ENCODE measurements at places on chromosomes 13 and 19.

GRCh38 chr19:2127758-2128157 is 23.6 kb downstream of the AP3D1 start:
- DNase-seq = no peak

GRCh38 chr19:4186087-4186993 is 3.9 kb downstream of the ANKRD24 start:
- peak; percentile 64 for DNase-seq

GRCh38 chr13:80006940-80007339 is 334.0 kb downstream of the SPRY2 start:
- no peak for DNase-seq

- DNase-seq = no peak
These were observed 930.5 kb upstream of the SLC10A2 start for GRCh38 chr13:103996733-103997132.

GRCh38 chr19:21134934-21135366 is 6.9 kb upstream of the ZNF431 start:
- DNase-seq = no peak

DNA sequence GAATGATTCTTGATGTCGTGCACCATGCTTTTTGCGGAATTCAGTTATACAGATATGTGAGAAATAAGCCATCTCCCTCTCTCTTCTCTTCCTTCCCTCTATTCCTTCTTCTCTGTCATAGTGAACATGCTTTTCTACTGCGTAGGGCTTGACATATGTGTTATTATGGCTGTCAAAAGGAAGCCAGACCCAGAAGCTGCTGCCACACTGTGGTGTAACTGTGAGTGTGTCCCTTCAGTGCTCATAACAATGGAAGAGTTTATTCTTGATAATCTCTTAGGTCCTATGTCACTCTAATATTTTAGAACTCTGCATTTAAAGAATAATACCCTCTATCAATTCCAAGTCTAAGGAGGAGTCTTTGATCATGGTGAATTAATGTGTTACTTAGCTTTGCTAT is 208.9 kb upstream of the TMTC4 start:
- no peak for DNase-seq

DNA sequence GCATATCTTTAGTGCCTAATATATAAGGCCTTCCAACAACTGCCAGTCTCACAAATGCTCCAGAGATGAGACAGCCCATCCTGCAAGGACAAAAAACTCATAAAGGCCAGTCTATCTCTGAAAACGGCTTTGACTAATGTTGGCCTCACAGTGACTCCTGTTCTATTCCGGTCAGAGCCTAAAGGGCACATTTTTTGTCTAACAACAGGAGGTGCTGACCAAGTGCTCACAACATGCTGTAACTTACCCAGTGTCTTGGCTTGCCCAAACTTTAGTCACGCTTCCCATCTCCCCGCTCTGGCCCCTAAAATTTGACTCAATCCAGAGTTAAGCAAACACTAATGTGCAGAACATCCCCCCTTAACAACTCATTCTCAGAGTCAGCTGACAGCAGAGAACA is 1411.2 kb upstream of the MIR17HG start:
- DNase-seq = no peak

GRCh38 chr19:34461375-34462100 is 20.0 kb upstream of the WTIP start:
- no peak for DNase-seq

- DNase-seq = no peak
These were observed 63.9 kb downstream of the POSTN start for GRCh38 chr13:37534676-37535075.

- DNase-seq = peak; percentile 12
These were observed 20.6 kb downstream of the FFAR2 start for GRCh38 chr19:35468637-35469036.

DNA sequence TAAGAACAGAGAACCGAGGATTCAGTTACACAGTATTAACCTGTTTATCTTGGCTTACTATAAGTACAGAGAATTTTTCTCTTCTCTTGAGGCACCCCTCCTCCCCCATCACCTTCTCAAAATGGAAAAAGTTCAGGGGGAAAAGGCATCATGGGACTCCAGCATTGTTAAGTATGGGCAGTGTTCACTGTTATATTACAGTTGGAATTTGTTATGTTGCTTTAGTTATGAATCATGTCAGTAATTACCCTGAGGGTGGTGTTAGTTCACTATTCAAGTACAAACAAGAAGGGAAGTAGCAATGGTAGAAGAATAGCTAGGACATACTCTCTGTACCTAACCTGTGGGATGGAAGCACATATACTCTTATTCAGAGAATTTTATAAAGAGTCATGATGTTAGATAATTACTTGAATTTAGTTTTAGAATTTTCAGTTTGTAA is 12.0 kb downstream of the LPAR6 start:
- DNase-seq = no peak

DNA sequence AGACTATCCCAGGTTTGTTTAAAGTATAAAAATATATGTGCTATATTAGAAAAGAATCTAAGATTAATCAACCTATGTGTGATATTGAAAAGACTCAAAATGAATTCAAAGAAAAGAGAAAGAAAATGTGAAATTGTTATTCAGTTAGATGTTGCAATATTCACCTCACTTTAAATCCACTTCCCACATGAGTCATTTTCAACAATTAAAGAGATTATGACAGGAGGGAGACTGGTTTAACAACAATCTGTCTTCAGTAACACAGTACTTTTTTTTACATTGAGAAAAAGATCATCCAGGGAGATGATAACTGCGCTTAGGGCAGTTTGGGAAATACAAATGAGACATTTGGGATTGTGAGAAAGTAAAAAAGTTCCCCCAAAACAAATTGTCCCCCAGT is 1246.2 kb downstream of the SLITRK1 start:
- DNase-seq = no peak

- DNase-seq = no peak
These were observed 362.4 kb downstream of the KCTD12 start for GRCh38 chr13:76523740-76524340.

DNA sequence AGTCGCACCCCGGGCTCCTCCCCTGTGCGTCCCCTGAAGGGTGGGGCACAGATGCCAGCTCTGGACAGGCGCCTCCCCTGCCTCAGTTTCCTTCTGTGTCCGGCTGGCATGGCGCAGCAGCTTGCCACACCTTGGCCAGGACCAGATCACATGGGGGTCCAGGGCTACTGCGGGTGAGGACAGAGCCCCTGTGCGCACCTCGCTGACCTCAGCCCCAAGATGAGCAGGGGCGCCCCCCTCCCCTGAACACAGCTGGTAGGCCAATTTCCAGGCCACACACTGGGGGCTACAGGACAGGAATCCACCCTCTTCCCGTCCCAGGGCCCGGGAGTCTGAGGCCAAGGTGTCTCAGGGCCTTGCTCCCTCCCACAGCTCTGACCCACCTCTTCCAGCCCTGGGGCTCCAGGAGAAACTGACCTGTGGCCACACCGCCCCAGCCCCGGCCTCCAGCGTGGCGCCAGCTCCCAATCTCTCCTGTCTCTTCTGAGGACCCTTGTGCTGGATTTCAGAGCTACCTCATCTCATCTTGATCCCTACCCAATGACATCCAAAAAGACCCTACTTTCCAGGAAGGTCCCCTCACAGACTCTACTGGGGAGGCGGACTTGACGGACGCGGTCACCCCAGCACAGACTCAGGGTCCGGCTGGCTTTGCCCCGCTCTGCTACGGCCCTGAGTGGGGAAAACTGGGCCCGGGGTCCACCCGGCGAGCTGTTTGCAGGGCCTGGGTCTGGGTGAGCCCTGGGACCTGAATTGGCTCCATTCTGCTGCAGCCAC is 28.2 kb downstream of the SBNO2 start:
- no peak for DNase-seq

DNA sequence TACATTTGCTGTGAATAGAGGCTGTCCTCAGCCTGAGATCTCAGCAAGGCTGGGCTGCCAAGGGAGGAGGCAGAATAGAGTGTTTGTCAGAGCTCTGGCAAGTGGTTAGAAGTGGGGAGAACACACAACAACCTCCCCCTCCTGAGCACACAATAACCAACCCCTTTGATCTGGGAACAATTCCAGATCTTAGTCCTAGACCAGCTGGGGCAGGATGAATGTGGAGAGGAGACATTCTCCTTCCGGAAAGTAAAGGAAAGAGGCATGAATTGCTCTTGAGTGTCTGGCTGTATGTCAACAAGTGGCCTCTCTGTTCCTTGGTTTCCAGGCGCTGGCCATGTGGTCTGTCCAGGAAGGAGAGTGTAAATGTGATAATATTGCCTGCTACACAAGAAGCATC is 114.9 kb upstream of the TMTC4 start:
- DNase-seq = no peak

DNA sequence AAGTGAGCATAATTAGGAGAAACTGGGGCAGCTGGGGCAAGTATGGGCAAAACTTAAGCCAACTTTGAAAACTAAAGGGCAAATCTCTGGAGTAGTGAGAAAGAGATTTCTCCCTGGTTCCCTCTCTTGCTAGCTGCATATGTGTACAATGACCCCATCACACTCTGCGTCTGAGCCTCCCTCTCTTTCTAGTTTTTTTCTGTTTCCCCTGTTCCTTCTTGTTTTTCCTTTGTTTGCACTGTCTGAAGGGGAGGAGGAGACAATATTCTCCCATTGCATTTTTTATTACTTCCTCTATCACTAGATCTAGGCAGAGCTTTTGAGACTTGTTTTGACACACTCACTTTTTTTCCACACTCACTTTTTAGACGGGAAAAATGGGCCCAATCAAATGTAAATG is 11.2 kb upstream of the CLDN10 start:
- no peak for DNase-seq

DNA sequence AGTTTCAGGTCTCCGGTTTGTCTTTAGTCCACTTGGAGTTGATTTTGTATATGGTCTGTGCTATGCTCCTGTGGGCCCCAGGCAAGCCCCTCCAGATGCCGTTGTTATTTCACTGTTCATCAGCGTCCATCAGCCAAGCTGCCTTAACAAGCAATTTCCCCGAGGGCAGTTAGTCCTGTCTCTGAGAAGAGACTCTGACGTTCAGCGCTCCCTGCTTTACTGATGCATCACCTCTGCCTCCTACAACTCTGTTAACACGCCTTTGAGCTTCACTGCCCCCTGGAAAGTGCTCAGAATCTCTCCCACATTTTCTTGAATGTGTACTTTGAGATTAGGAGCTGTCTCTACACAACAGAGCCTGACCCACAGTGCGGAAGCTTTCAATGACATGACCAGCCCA is 41.8 kb upstream of the UBAC2 start:
- no peak for DNase-seq

GRCh38 chr13:27556109-27556508 is 64.2 kb downstream of the LNX2 start:
- no peak for DNase-seq

- no peak for DNase-seq
These were observed at the start of gene SLITRK5 for GRCh38 chr13:87671031-87671752. TSS of gene SLITRK5 (plus strand) at chr13:87671371. CDS start at chr13:87675389, 4,018 bp downstream.

- no peak for DNase-seq
These were observed 4.9 kb downstream of the CCDC122 start for GRCh38 chr13:43874504-43875092.

DNA sequence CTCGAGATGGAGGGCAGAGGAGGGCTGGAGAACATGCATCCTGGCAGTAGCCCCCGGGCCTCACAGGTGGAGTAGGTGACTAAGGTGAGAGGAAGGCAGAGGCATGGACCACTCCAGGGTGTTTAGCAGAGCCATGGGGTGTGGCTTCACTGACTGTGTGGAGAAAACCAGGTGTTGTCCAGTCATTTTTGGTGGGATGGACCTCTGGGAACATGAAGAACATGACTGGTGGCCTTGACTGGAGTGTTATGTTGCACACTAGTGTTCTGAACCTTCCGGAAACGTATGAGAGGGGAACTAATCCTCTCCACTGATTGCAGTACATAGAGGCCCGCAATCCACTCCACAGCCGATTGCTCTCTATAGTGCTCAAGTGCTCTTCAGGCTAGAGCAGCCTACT is 16.9 kb downstream of the MED26 start:
- DNase-seq = no peak

DNA sequence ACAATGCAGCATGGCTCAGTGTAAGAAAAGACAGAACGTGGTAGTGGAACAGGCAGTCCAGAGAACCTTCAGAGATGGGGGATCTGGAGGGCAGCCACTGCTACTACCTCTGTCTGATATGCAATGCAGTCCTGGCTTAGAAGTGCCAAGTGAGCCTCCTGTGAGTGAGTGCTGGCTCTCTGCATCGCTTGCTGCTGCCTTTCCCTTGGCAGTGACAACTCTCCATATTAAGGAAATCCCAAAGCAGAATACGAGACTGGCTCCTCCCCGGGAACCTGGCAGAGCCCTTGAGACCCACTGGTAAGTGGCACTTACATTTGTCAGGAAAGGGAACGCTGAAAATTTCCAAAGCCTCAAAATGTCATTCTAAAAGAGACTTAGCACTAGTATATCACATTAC is 7.5 kb downstream of the DOCK9 start:
- no peak for DNase-seq

DNA sequence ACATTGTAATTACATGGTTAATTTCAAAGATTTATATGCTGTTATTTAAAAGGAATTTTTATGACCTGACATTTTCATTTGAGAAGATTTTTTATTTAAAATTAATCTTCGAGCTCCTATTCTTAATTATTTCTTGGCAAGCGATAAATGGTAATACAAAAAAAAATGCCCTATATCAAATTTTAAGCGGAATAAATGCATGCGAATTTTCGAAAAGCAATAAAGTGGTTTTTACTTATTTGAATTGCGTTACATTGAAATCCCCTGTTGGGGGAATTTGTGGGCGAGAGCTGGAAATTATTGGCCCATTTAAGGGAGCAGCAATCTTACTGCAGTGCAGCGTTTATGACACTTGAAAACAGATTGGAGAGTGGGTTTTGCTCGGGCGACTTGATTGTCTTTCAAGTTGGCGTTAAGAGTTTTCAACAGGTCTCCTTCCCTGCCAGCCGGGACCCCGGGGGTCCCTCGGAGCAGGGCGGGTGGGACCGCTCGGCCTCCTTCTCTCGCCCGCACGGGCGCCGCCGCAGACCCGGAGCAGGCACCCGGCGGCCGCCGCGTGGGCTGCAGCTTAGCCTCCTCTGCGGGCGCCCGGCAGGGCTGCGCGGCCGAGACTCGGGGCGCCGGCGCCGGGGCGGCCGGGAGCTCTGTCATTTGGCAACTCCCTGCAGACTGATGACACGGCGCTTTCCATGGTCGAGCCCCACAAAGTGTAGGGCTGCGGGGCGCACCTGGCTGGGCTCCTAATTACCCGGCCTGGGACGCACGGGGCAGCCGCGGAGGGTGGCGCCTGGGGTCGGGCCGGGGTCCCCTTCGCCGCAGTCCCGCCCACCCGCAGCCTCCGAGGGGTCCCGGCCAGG is 255.1 kb upstream of the SOX21 start:
- no peak for DNase-seq

GRCh38 chr13:42706286-42706685 is 75.1 kb upstream of the FAM216B start:
- no peak for DNase-seq

- no peak for DNase-seq
These were observed 16.6 kb upstream of the LRP3 start for GRCh38 chr19:33177417-33177979.

- peak; percentile 37 for DNase-seq
These were observed 29.4 kb upstream of the PTPRS start for GRCh38 chr19:5369962-5370367.

GRCh38 chr13:109792416-109793059 is 6.2 kb upstream of the IRS2 start:
- no peak for DNase-seq

GRCh38 chr13:20105161-20105689 is 55.6 kb downstream of the GJA3 start:
- no peak for DNase-seq

Data from activated naive CD8-positive, alpha-beta T cell treated with anti-CD3 and anti-CD28 coated beads, Interleukin-2, amount 50 U/mL, for 16 hours (primary cell).